Right atrium auricular region (tissue), 2 donors: ENCODE measurements at places on chromosomes 2 and 18. TPM values are rescaled to one million over a fixed set of nuclear protein-coding genes. Genes with fewer than 3 reads are reported as not detected.
A peak's percentile ranks its signal among the peaks of the same experiment; 100 is the strongest.

DNA sequence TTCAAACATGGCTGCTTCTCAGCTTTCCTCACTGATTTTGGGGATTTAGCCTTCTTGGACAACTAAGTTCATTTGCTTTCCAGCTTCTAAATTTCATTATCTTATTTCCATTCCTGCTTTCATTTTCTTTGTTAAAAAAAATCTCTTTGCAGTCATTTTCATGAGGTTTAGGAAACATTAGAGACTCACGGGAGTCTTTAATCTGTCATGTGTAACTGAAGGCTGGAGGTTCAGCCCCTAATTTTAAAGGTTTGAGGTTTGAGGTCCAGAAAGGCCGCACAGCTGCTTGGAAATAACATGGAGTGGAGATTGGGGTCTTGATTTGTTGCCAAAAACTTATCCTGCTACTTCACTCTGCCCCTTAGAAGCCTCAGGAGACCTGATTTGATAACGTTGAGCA is 30.3 kb downstream of the PROKR1 start:
- no peaks in the 10 kb centered on the region for H3K4me1 ChIP-seq
- H3K36me3 ChIP-seq: no peaks in the 10 kb centered on the region
- no peak overlapping the region for H3K4me3 ChIP-seq
- no peak overlapping the region for H3K27ac ChIP-seq
- no peaks in the 10 kb centered on the region for H3K27me3 ChIP-seq

- H3K36me3 ChIP-seq: no peaks in the 10 kb centered on the region
- H3K27ac ChIP-seq: no peak overlapping the region
- no peaks in the 10 kb centered on the region for H3K27me3 ChIP-seq
- no peak overlapping the region for H3K4me3 ChIP-seq
- H3K4me1 ChIP-seq: no peaks in the 10 kb centered on the region
- DNase-seq: no peak
These were observed 9.9 kb downstream of the ST3GAL5 start for GRCh38 chr2:85878719-85879370.

DNA sequence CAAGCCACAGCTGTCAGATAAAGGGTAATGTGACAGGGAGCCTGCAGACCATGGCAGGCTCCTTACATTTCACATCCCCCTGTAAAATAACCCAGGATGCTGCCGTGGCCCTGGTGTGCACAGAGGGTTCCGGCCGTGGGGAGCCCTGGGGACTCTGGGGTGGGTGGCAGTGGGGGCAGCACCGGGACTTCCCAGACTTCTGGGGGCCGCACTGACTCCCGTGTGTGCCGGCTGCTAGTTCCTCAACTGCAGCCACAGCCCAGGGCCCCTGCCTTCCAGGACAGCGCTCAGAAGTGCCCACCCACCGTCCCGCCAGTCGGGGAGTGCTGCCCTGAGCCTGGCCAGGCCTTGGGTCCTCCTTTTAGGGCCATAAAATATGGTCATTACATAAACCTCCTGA is 56.5 kb downstream of the CIB4 start:
- no peaks in the 10 kb centered on the region for H3K36me3 ChIP-seq
- no peaks in the 10 kb centered on the region for H3K27me3 ChIP-seq
- H3K4me1 ChIP-seq: no peaks in the 10 kb centered on the region
- no peak overlapping the region for H3K4me3 ChIP-seq

GRCh38 chr18:48050176-48050575 is 119.7 kb upstream of the SMAD2 start:
- H3K27me3 ChIP-seq: no peaks in the 10 kb centered on the region
- H3K27ac ChIP-seq: no peak overlapping the region
- no peaks in the 10 kb centered on the region for H3K36me3 ChIP-seq
- no peak overlapping the region for H3K4me3 ChIP-seq
- no peaks in the 10 kb centered on the region for H3K4me1 ChIP-seq
- DNase-seq: no peak

GRCh38 chr2:119671752-119672151 is 7.2 kb upstream of the TMEM177 start:
- H3K4me3 ChIP-seq: no peak overlapping the region
- H3K36me3 ChIP-seq: no peaks in the 10 kb centered on the region
- H3K27me3 ChIP-seq: no peaks in the 10 kb centered on the region
- H3K4me1 ChIP-seq: no peaks in the 10 kb centered on the region

DNA sequence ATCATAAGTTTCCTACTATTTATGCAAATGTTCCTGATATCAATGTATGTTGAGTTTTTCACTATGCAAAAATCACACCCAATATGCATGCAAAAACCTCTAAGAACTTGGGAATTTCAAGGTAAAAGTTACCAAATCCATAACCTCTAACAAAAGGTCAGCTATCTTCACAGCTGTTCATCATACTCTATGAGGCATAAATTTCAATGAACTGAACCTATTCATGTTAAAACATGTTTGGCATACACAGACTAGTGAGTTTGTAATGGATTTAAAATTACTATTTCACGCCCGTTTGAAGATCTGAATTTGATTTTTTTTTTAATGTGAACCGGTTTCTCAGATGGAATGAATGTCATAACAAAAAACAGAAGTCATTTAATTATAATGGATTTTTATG is 100.2 kb downstream of the ATAD2B start:
- DNase-seq: no peak
- H3K4me3 ChIP-seq: no peak overlapping the region
- no peak overlapping the region for H3K27ac ChIP-seq
- peaks cover 17% of the 10 kb centered on the region for H3K36me3 ChIP-seq
- no peaks in the 10 kb centered on the region for H3K27me3 ChIP-seq

- H3K36me3 ChIP-seq: no peaks in the 10 kb centered on the region
- DNase-seq: no peak
- H3K27ac ChIP-seq: no peak overlapping the region
- no peak overlapping the region for H3K4me3 ChIP-seq
- H3K27me3 ChIP-seq: no peaks in the 10 kb centered on the region
- H3K4me1 ChIP-seq: no peaks in the 10 kb centered on the region
These were observed 58.3 kb downstream of the CIB4 start for GRCh38 chr2:26582890-26583289.

DNA sequence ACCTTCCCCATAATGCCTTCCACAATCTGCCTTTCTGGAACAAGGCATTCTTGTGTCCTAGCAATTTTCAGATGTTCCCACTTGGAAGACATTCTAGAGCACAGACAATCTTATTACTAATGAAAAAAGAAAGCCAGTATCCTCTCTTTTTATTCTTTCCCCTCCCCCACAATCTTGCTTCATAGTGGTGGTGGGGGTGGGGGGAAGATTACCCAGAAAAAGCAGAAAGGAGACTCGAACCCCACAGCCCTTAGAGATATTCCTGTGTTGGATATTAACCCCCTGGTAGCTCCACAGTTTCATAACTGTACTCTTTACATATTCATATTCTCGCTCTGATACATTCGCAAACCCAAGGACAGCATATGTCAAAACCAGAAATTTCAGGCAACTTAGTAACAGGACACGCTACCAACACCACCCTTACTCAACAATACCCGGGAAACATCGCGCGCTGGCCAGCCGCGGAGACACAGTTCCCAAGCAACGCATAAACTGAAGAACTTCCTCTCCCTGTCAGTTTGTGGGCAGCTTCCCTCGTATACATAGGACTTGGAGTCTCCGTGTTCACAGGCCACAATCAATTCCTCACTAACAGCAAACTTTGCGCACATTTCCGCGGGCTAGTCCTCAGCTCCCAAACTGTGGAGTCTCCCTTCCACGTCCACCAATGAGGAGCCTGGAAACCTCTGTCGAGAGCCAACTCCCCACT is 793 bp downstream of the NR4A2 start:
- no peaks in the 10 kb centered on the region for H3K36me3 ChIP-seq
- peak; percentile 93 for DNase-seq
- peaks cover 29% of the 10 kb centered on the region for H3K4me1 ChIP-seq
- H3K27me3 ChIP-seq: no peaks in the 10 kb centered on the region
- peak overlapping the region; percentile 99 for H3K27ac ChIP-seq

- no peaks in the 10 kb centered on the region for H3K27me3 ChIP-seq
- no peak overlapping the region for H3K4me3 ChIP-seq
- H3K4me1 ChIP-seq: peaks cover 10% of the 10 kb centered on the region
- no peaks in the 10 kb centered on the region for H3K36me3 ChIP-seq
These were observed 206.2 kb downstream of the NCKAP5 start for GRCh38 chr2:133362061-133362476.

- no peaks in the 10 kb centered on the region for H3K36me3 ChIP-seq
- no peaks in the 10 kb centered on the region for H3K27me3 ChIP-seq
- no peak for DNase-seq
- H3K27ac ChIP-seq: no peak overlapping the region
- no peak overlapping the region for H3K4me3 ChIP-seq
- peaks cover 3% of the 10 kb centered on the region for H3K4me1 ChIP-seq
These were observed 127.6 kb downstream of the QPCT start for GRCh38 chr2:37471994-37472393.

DNA sequence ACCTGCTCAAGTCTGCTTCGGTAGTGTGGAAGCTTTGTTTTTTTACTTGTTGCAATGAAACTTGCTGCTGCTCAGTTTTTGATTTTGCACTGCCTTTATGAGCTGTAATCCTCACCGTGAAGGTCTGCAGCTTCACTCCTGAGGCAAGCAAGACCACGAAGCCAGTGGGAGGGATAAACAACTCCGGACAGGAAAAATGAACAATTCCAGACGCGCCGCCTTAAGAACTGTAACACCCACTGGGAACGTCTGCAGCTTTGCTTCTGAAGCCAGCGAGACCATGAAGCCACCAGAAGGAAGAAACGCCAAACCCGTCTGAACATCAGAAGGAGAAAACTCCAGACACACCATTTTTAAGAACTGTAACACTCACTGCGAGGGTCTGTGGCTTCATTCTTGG is 245.7 kb upstream of the REG3G start:
- H3K36me3 ChIP-seq: no peaks in the 10 kb centered on the region
- no peaks in the 10 kb centered on the region for H3K4me1 ChIP-seq
- no peak overlapping the region for H3K27ac ChIP-seq
- H3K4me3 ChIP-seq: no peak overlapping the region

- no peaks in the 10 kb centered on the region for H3K4me1 ChIP-seq
- H3K27ac ChIP-seq: no peak overlapping the region
- H3K4me3 ChIP-seq: no peak overlapping the region
- H3K27me3 ChIP-seq: no peaks in the 10 kb centered on the region
These were observed 193.8 kb downstream of the CMPK2 start for GRCh38 chr2:6671913-6672312.

- no peak overlapping the region for H3K27ac ChIP-seq
- no peaks in the 10 kb centered on the region for H3K27me3 ChIP-seq
- peaks cover 50% of the 10 kb centered on the region for H3K36me3 ChIP-seq
- H3K4me3 ChIP-seq: no peak overlapping the region
- H3K4me1 ChIP-seq: no peaks in the 10 kb centered on the region
These were observed 98.6 kb downstream of the NOL10 start for GRCh38 chr2:10591207-10591606.

- H3K4me3 ChIP-seq: peak overlapping the region; percentile 42
- no peaks in the 10 kb centered on the region for H3K27me3 ChIP-seq
- H3K36me3 ChIP-seq: no peaks in the 10 kb centered on the region
These were observed 114.4 kb upstream of the DTNA start for GRCh38 chr18:34595690-34596089.

DNA sequence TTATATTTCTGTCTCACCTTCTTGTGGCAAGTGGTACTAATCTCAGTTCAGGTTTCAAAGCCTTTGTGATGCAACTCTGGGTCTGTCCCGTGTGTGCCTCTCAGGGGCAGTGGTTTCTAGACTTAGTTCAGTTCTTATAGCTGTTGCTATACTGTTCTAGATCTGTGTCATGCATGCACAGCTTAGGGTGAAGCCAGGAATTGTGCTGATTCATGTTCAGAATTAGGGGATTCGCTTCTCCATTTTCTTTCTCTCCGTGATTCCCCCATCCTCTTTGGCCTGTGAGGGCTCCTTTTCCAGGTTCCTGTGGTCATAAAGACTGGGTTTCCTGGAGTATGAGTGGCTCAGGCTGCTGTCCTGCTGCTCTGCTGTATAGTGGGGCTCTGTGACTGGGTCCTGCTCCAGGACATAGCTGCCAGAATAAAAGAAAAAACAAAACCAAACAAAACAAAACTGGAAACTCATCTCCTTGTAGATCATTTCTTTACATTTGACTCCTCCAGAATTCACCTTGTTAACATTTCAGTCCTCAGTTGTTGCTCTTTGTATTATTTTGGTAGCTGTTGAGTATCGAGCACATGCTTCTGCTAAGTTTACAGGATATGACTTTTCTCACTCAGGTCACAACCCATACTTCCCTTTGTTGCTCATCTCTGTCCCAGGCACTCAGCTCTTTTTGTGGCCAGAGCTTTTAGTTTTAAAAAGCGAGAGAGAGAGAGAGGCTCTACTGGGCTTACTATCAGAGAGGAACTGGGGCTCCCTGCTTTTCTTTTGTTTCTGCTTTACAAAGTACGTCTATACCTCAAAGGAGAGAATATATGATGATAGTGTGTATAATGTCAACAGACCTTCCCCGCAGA is 34.2 kb downstream of the CERS6 start:
- no peak for DNase-seq
- H3K4me1 ChIP-seq: no peaks in the 10 kb centered on the region
- no peaks in the 10 kb centered on the region for H3K27me3 ChIP-seq
- no peaks in the 10 kb centered on the region for H3K36me3 ChIP-seq

DNA sequence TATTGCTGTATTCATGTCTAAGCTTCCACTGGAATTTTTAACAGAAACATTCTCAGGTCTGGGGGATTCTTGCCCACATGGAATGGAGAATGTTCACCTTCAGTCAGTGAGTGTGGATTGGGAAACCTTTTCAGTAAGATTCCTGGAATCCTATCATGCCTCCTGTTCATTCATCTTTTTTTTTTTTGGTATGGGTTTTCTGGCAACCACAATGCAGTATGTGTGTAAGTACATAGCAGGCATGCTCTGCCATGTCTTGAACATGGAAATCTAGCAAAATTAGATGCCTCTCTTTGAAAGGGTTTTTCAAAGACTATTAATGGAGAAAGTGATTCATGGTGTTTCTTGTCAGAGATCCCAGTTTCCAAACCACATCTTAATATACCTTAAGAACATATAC is 176.5 kb downstream of the LTBP1 start:
- DNase-seq: no peak
- H3K4me3 ChIP-seq: no peak overlapping the region
- H3K36me3 ChIP-seq: no peaks in the 10 kb centered on the region
- H3K27me3 ChIP-seq: no peaks in the 10 kb centered on the region
- H3K27ac ChIP-seq: no peak overlapping the region

DNA sequence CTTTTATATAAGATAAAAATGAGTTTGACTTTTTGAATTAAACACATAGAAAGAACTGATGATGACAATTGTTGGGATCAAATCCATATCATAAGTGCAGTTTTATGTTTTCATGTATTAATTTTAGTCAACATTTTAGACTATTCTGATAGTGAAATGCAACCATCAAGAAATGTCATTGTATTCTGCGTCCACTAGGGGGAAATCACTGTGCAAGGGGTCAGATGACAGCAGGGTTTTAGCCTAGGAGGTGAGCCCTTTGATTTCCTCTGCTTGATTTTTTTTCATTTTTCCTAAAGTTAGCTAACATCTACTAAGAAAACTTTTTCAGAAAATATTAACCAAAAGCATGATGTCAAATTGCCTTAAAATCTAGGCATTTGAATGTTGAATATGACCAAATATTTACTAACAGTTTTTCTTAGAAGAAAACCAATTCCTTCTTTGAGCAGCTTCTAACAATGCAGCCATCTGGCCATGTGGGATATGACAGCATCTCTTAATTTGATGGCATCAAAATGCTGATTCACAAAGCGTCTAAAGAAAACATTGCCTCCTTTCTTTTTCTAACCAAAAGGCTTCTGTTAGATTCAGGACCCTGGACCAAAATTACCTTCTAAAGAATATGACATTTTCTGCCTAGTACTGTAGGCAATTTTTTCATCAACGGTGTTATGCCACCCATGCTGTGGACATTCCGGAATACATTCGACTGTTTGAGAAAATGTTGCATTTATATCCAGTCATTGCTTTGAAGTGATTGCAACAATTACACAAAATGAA is 141.5 kb downstream of the SPHKAP start:
- no peaks in the 10 kb centered on the region for H3K4me1 ChIP-seq
- no peak for DNase-seq

HOXD10 gene
- total RNA-seq: not detected

STEAP3 gene
- 8.2 TPM for total RNA-seq

SLC4A3 gene
- total RNA-seq: 270 TPM

TFCP2L1 gene
- total RNA-seq: 0.28 TPM

ARHGAP15 gene
- 2.6 TPM for total RNA-seq

CYRIA gene
- total RNA-seq: 1.7 TPM

STPG4 gene
- not detected for total RNA-seq

LHCGR gene
- not detected for total RNA-seq
